Occipital lobe (tissue), 3 donors: ENCODE measurements at places on chromosomes 12 and 14. TPM values are rescaled to one million over a fixed set of nuclear protein-coding genes. Genes with fewer than 3 reads are reported as not detected.

DNA sequence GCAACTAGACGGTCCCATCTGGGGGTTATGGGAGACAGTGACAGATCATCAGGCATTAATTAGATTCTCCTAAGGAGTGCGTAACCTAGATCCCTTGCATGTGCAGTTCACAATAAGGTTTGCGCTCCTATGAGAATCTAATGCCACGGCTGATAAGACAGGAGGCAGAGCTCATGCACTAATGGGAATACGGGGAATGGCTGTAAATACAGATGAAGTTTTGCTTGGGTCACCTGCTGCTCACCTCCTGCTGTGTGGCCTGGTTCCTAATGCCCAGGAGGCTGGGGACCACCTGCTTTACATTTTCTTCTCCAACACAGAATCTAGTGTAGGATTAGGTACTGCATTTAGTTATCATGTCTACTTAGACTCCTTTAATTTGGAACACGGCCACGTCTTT lies 49.7 kb upstream of the SAV1 start:
- no peak for DNase-seq

DNA sequence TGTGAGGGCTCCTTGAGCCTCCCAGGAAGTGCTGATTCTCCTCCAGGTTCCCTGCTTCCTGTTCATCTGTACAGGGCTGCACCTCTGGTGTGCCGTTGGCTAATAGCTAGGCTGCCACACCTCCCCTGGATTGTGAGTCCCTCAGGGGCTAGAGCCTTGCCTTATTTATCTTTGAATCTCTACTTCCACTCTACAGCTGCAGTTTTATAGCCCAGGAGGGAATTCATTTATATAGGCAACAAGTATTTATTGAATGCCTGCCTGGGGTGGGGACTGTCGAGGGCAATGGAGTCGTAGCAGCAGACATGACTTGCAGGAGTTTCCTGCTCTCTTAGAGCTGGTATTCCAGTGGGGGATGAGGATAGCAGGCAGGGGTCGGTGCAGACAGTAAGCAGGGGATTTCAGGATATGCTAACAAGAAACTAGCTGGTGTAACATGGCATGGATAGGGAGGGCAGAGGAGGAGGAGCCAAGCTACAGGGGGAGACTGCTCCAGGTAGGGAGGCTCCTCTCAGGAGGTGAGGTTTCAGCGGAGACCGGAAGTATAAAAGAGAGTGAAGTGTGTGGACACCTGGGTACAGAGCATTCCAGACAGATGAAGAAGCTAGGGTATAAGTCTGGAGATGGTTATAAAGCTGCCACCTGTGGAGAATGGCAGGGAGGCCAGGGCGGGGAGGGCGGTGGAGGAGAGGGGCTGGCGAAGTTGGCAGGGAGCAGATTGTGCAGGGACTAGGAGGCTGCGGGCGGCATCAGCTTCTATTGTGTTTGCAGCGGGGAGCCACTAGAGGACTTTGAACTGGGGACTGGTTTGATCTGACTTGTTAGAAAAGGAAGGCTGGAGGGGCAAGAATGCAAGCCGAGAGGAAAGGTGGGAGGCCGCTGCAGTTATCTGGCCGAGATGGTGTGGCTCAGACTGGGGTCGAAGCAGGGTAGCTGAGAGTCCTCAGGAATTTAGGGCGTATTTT lies 17.2 kb downstream of the USP30 start:
- DNase-seq = no peak

GRCh38 chr12:88505696-88506095 lies 74.6 kb downstream of the KITLG start:
- DNase-seq = no peak

GRCh38 chr12:105978276-105978675 lies 160.5 kb downstream of the NUAK1 start:
- no peak for DNase-seq

Gene MYF5
- total RNA-seq = not detected

Gene CPNE8
- total RNA-seq = 4.8 TPM

Gene EPYC
- not detected for total RNA-seq

DNA sequence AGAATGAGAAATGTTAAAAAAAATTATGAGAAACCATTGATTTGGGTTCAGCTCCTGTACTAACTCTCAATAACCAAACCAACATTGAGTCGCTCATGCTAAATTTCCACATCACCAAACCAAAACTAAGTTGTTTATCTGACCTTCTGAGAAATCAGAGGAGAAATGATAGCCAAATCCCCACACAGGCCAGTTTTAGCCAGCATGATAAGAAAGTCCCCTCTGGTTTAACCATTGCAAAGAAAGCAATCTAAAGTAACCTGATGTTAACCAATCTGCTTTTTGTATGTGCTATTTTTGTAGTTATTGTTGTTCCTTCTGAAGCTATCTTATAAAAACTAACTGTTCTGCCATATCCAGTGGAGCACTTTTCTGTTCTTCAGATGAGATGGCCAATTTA lies 599.7 kb downstream of the SLC16A7 start:
- no peak for DNase-seq

- no peak for DNase-seq
These were observed 977 bp downstream of the HEATR5A start for GRCh38 chr14:31419179-31419966.

Gene INHBE
- total RNA-seq = not detected

Gene LYZ
- total RNA-seq = 4.5 TPM
